Ovary (tissue), 10 donors: ENCODE measurements at places on chromosomes 13 and 19. TPM values are rescaled to one million over a fixed set of nuclear protein-coding genes. Genes with fewer than 3 reads are reported as not detected.
A peak's percentile ranks its signal among the peaks of the same experiment; 100 is the strongest.

- H3K36me3 ChIP-seq, result no peaks in the 10 kb centered on the region
- H3K27ac ChIP-seq, result no peak overlapping the region
- no peaks in the 10 kb centered on the region for H3K4me1 ChIP-seq
- DNase-seq, result no peak
- H3K27me3 ChIP-seq, result no peaks in the 10 kb centered on the region
These were observed 42.0 kb upstream of the GGACT start for GRCh38 chr13:100630555-100630954.

DNA sequence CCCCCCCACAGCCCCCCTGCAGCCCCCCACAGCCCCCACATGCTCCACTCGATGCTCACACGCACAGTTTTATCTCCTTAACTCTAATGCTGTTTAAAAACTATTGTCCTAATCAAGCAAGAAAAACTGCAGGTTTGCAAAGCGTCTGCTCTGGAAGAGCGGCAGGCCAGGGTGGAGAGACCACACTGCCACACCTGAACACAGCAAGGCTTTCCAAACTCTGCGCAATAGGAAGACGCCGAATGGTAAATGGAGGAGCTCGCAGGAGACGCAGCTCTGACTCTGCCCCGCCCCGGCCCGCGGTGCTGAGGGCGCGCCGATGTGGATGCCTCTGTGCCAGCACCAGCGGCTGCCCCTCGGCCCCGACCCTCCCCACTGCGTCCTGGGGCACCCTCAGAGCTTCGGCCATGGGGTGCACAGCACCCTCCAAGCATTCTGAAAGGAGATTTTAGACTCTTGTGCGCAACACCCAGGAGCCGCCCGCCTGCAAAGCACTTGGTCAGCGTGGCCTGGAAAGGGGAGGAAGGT is 32.4 kb downstream of the RASA3 start:
- no peaks in the 10 kb centered on the region for H3K4me1 ChIP-seq
- H3K36me3 ChIP-seq, result no peaks in the 10 kb centered on the region
- no peaks in the 10 kb centered on the region for H3K27me3 ChIP-seq
- no peak overlapping the region for H3K4me3 ChIP-seq
- peak; percentile 19 for DNase-seq

- no peaks in the 10 kb centered on the region for H3K36me3 ChIP-seq
- no peak for DNase-seq
- H3K4me1 ChIP-seq, result no peaks in the 10 kb centered on the region
- no peaks in the 10 kb centered on the region for H3K27me3 ChIP-seq
- no peak overlapping the region for H3K27ac ChIP-seq
These were observed 3.8 kb upstream of the ACTL9 start for GRCh38 chr19:8702350-8702749.

GRCh38 chr13:79382545-79383275 is 23.3 kb downstream of the RBM26 start:
- no peak overlapping the region for H3K4me3 ChIP-seq
- no peak overlapping the region for H3K27ac ChIP-seq
- H3K27me3 ChIP-seq, result no peaks in the 10 kb centered on the region
- H3K36me3 ChIP-seq, result no peaks in the 10 kb centered on the region
- peaks cover 1% of the 10 kb centered on the region for H3K4me1 ChIP-seq
- DNase-seq, result no peak

DNA sequence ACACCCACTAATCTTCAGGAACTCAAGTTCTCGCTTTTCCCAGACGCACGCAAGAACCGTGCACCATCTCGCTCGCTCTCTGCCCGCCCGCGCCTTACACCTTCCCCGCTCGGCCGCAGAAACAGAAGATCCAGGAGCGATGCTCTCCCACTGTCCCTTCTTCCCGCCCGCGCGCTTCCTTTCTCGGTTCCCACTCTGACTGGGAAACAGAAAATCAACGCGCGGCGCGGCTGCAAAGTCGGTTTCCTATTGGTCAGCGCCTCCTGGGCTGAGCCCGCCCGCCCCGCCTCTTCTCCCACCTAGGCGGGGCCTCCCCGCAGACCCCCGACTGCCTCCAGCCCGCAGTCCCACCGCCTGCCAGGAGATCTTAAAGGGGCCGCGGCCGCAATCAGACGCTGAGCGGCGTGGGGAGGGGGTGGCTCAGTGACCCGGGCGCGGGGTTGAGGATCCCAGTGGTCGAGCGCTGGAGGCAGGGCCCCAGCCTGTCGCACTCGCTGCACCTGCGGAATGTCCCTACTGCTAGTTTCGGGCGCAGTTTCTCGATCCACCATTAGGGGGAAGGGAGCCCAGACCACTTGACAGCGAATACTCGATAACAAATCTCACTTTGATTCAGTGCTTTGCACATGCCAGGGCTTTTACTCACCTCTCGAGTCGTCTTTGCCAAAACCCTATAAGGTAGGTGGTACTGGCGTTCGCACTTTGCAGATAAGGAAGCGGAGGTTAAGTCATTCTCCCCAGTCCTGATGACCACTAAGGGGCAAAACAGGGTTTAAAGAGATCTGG is 700 bp upstream of the SLC25A23 start:
- DNase-seq, result peak; percentile 96
- H3K4me1 ChIP-seq, result peaks cover 10% of the 10 kb centered on the region
- no peaks in the 10 kb centered on the region for H3K36me3 ChIP-seq

DNA sequence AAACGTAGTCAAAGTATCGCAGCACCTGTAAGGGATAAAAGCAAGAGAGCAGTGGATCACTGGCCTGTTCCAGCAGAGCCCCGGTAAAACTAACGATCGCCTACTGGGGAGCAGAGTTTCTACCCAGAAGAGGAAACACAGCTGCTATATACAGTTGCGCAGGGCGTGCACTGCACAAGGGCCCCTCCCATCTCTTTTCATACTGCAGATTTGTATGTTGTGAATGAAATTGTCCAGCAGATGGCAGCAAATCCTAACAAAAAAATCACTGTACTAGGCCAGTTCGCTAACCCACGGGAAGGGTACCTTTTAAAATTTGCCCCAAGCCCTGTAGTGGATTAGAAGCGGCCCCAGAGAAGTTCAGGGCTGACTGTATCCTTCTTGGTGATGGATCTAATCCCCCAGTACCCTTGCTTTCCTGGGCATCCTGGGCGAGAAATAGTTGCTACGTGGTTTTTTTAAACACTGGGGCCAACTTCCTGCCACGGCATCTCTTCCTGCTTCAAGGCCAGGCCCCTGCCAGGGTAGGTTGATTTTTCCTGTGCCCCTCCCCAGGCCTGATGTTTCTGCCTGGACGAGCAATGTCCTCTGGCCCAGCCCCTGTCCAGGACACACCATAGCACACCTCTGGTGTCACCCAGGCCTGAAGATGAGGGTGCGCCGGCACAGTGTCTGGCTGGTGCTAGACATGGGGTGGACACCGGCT is 127.0 kb downstream of the IER2 start:
- H3K4me3 ChIP-seq, result no peak overlapping the region
- no peaks in the 10 kb centered on the region for H3K27me3 ChIP-seq
- H3K36me3 ChIP-seq, result no peaks in the 10 kb centered on the region
- H3K27ac ChIP-seq, result no peak overlapping the region

- no peaks in the 10 kb centered on the region for H3K36me3 ChIP-seq
- no peaks in the 10 kb centered on the region for H3K4me1 ChIP-seq
- H3K27ac ChIP-seq, result no peak overlapping the region
These were observed 91.1 kb downstream of the RNASEH2B start for GRCh38 chr13:51000571-51001260.

GRCh38 chr13:98201984-98202383 is 24.9 kb upstream of the RNF113B start:
- no peak for DNase-seq
- no peak overlapping the region for H3K27ac ChIP-seq
- no peak overlapping the region for H3K4me3 ChIP-seq
- H3K36me3 ChIP-seq, result no peaks in the 10 kb centered on the region

- DNase-seq, result no peak
- no peaks in the 10 kb centered on the region for H3K36me3 ChIP-seq
- no peaks in the 10 kb centered on the region for H3K27me3 ChIP-seq
- H3K27ac ChIP-seq, result no peak overlapping the region
- H3K4me3 ChIP-seq, result no peak overlapping the region
- no peaks in the 10 kb centered on the region for H3K4me1 ChIP-seq
These were observed 20.9 kb downstream of the CCDC70 start for GRCh38 chr13:51882570-51883225.

DNA sequence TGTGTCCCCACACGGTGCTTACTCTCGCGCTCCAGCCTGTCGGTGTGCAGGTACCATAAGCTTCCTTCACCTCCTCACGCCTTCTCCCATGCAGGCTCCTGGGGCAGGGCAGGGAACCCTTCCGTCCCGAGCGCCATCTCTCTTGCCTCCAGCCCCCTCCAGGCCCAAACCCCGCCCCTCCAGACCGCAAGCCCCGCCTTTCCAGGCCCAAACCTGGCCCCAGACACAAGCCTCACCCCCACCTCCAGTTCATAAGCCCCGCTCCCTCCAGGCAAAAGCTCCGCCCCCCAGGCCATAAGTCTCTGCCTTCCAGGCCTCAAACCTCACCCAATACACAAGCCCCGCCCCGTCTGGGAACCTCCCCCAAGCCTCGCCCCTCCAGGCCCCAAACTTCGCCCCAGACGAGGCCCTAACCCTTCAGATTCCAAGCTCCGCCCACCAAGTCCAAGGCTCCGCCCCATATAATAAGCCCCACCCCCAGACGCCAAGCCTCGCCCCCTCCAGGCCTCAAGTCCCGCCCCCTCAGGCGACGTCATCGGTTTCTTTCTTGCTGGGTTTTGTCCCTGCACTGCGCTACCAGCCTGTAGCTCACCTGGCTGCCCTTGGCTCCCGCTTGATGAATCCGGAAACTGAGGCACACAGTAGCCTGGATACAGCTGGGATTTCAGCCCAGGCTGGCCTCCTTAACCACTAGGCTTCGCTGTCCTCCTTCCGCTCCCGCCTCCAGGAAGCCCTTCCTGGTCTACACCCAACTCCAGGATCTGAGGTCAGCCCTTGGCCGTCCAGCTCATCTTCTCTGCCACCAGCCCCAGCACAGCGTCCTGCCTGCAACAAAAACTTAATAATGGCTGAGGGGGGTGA is 16.1 kb downstream of the MKNK2 start:
- H3K4me3 ChIP-seq, result no peak overlapping the region
- peak; percentile 65 for DNase-seq
- H3K4me1 ChIP-seq, result peaks cover 16% of the 10 kb centered on the region
- no peaks in the 10 kb centered on the region for H3K36me3 ChIP-seq

GRCh38 chr19:6018786-6019185 is 40.8 kb upstream of the RANBP3 start:
- DNase-seq, result no peak
- H3K36me3 ChIP-seq, result no peaks in the 10 kb centered on the region
- H3K4me1 ChIP-seq, result peaks cover 3% of the 10 kb centered on the region

DNA sequence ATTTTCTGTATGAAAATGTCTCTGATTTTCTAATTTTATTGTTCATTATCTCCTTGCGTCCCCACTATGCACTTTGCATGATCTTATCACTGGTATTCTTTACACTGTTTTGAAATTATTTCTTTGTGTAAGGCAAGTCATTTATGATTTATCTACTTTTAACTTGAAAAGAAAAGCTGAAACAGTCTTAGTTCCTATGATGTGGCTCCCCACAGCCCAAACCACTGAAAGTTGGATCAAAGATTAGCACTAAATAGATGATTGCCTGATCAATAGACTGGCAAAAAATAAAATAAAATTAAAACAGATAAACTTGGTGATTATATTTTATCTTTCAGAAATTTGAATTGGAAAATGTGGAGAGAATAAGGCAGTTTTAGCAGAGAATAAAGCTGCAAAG is 1101.9 kb downstream of the PCDH9 start:
- H3K4me1 ChIP-seq, result no peaks in the 10 kb centered on the region
- H3K4me3 ChIP-seq, result no peak overlapping the region
- H3K27me3 ChIP-seq, result no peaks in the 10 kb centered on the region
- no peak for DNase-seq

DNA sequence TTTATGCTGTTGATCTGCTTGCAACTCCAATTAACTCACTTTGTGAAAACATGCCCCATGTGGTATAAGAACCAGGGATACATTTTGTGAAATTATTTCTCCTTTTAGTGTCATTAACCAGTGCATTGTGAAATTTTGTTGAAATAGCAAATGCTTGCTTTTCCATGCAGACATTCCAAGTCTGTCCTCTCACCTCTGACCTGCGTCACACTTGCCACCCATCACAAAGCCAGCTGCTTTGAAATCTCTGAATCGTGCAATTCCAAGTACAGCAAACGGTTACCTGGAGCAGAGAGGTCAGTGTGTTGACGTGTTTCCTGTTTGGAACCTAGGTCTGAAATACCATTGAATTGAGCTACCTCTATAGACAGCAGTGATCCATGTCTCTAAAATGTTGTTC is 4.9 kb upstream of the SLC25A15 start:
- no peak overlapping the region for H3K4me3 ChIP-seq
- H3K27ac ChIP-seq, result no peak overlapping the region
- no peaks in the 10 kb centered on the region for H3K4me1 ChIP-seq
- no peaks in the 10 kb centered on the region for H3K27me3 ChIP-seq
- DNase-seq, result no peak
- H3K36me3 ChIP-seq, result no peaks in the 10 kb centered on the region

Gene SMIM17
- total RNA-seq, result 0.83 TPM

Gene PCDH8
- not detected for total RNA-seq

Gene LRRC63
- total RNA-seq, result not detected
